ENCODE measurements at places on chromosomes 12 and 14.
A peak's percentile ranks its signal among the peaks of the same experiment; 100 is the strongest.

GRCh38 chr12:26704214-26704613 lies 128.8 kb downstream of the ITPR2 start:
- DNase-seq = no peak

DNA sequence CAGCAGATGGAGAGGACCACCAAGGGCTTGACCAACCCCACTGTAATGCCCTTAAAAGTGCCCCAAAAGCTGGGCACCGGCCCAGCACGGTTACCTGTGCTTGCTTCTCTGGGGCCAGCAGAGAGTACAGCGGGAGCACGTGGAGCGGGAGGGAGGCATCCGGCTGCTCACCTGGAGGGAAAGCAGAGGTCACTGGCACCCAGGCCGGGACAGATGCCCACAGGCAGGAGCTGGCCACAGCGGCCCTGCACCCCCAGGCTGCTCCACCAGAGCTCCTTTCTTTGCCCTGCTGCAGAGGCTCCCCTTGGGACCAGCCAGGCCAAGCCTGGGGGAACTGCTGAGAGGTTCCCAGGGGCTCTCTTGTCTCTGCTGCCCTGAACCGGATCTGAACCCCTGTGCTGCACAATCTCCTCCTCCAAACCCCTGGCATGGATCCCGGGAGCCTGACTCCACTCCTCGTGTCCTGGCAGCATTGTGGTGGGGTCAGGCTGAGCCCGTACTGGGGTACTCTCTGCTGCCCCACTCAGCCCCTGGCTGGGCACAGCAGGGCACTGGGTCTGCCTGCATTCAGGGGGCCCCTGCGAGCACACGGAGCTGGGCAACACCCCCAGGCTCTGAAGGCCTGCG lies 24.0 kb downstream of the DHX37 start:
- DNase-seq = no peak

DNA sequence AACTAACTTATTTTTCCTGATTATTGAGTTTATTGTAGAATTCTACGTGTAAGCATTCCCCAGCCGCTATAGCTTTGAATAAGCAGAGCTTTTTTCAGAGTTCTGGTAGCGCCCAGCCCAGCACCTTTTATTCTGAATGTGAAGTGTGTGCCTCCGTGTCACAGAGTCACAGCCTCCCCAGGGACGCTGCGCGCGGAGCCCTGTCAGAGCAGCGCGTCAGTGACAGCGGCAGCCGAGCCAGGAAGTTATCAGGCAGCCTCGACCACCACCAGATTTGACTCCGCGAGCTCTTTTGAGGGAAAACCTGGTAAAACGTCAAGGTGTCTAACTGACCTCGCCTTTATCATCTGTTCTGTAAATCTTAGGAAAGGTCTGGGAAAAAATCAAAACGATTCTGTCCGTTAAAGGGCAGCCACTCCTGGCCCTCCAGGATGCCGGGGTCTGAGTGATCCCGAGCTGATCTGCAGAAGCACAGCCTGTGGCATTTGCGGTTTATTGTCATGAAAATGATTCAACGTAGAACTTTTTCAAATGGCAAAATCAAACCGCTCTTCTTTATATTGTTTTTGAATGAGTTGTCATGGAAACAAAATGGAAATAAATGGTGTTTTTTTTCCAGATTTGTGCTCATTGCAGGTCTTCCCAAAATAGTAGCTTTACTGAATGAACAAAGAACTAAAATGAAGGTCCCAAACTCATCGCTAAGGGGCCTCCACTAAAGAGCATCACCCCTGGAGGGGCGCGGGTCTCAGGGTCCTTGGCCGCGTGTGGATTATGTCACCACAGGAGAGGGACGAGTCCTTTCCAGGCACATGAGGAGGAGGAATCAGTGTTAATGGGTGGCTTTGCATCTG lies 43.1 kb upstream of the MMP17 start:
- DNase-seq = no peak

- no peak for DNase-seq
Observed at GRCh38 chr12:32030151-32030550, 70.9 kb downstream of the RESF1 start.

GRCh38 chr12:122834921-122835749 lies at the start of gene HIP1R:
Gene HIP1R, plus strand, starts transcription at chr12:122835457. Its CDS starts 94 bp downstream, at chr12:122835551.
- peak; percentile 42 for DNase-seq

DNA sequence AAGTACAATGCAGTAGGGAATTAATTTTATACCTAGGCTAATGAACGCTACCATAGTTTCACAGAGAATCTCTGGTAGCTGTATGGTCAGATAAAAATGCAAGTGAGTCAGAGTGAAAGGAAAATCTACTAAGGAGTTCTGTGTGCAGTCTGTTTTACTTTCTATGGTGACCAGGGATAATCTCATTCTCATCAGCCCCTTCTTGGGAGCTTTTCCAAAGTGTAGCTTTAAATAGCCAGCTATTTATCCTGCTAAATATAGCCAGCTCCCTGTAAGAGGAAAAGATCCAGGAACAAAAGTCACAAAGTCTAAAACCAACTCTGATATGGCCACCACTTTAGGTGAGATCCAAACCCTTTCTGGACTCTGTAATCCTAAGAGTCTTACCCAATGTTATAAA lies 75.5 kb downstream of the TMEM116 start:
- no peak for DNase-seq

All from NCI-H2171 (cell line).